ENCODE measurements at places on chromosomes 11 and 22.
A peak's percentile ranks its signal among the peaks of the same experiment; 100 is the strongest.

- no peak for DNase-seq
These were observed 10.9 kb downstream of the PDGFB start for GRCh38 chr22:39233710-39234471.

DNA sequence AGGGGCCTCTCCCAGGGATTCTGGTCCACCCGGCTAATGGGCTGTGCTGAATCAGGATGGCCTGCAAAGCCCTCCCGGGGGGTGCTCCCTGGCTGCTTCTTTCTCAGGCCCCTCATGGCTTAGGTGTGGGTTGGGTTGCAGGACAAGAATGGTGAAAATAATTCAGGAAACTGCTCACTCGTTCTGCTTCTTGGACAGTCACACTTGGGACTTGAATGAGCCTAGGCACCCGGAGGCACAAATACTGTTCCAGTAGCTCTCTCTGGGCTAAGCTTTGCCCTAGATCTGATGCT lies 83.2 kb downstream of the TRIM29 start:
- no peak for DNase-seq

DNA sequence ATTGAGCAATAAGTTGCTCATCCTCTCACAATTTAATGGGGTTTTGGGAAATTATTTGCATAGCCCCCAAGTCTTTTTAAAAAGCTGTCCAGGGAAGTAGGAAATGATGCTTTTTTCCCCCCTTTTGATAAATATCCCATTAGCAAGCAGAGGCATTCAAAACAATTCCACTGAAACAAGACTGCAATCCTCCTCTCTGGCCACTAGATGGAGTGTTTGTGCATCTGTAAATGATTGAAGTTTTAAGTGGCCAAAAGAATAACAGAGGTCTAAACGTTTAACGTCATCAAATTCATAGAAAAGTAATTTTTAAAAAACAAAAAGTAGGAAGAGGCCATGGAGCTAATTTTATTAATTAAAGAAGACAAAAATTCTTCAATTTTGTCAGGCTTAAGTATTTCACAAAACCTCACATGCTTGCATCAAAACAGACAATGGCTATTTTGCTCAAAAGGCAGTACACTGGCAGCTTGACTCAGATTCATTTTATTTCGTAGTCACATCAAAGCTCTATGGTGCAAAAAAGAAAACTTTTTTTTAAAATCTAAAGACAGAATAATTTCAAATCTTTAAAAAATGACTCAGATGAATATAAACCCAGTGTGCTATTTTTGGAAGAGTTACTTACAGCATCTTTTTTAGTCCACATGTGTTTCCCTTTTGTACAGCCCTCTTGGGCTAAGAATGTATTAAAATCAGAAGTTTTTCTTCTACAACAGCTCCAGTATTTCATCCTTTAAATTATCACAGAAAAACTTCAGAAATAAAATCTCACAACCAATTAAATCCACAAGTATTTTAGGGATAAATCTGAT lies 17.8 kb downstream of the CHORDC1 start:
- DNase-seq, result no peak

GRCh38 chr11:12285106-12285505 lies 92.3 kb upstream of the PARVA start:
- no peak for DNase-seq

DNA sequence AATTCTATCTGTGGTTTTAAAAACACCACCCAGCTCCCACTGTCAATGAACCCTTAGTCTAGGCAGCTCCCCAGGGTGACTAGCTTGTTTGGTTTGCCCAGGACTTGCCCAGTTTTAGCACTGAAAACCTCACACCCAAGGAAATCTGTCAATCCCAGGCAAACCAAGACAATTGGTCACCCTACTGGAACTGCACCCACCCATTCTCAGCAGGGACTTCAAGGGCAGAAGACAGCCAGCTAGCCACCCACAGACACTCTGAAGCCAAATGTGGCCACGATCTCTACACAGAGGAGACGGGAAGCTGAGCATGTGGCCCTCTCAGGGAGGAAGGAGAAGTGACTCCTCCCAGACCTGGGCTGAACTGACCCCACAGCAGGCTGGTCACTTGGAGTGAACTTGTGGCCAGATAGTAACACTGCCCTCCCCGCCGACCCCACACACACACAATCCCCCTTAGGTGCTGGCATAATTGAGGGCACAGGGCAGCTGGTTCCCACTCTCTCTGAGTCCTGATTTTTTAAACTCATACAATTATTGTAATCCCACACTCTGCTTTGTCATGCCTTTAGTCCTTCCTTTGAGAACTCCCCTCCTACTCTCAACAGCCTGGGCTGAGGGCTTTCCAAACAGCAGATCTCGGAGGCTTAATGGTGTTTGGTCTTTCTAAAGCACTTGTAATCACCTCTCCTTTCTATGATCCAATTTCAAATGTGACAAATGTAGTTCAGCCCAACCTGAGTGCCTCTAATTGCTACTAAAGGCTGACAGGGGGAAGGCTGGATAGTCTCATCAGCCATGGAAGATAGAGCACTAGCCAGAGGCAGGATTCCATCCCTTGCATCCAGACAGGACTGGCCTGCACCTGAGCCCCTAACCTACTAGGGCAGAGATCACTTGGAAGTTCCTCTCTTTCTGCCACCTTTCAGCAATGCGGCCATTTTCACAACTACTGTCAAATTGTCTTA lies 74.7 kb upstream of the DRD2 start:
- no peak for DNase-seq

DNA sequence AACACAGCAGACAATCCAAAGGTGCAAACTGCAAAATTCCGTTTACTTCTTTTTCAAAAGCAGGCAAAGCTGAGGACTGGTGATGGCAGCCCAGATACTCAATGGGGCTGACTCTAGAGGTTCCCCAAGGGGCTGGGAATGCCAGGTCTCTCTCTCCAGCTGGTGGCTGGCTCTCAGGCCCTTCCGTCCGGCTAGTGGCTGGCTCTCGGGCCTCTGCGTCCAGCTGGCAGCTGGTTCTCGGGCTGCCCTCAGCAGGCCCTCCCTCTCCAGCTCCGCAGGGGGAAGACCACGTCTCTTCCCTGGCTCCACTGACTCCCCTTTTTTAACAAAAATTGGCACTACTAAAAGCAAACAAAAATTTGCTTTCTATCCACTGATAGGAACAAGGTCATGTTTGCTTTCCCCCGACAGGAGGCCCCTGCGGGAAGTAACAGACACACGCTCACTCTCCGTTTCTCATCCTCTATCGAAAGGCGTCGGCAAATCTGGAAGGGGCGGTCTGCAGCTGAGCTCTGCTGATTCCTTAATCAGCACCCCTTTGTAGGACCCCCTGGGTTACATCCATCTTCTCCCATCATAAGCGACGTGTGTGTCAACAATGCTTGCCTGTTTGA lies 381.4 kb downstream of the BRD1 start:
- DNase-seq, result no peak

GRCh38 chr11:59614277-59615119 lies 1.1 kb downstream of the OSBP start:
- peak; percentile 0 for DNase-seq

- DNase-seq, result no peak
These were observed 18.7 kb downstream of the TMPRSS13 start for GRCh38 chr11:117910525-117910924.

GRCh38 chr11:47523490-47524225 lies 29.3 kb downstream of the CELF1 start:
- no peak for DNase-seq

- DNase-seq, result no peak
These were observed 52.3 kb downstream of the CSF2RB start for GRCh38 chr22:36965696-36966095.

DNA sequence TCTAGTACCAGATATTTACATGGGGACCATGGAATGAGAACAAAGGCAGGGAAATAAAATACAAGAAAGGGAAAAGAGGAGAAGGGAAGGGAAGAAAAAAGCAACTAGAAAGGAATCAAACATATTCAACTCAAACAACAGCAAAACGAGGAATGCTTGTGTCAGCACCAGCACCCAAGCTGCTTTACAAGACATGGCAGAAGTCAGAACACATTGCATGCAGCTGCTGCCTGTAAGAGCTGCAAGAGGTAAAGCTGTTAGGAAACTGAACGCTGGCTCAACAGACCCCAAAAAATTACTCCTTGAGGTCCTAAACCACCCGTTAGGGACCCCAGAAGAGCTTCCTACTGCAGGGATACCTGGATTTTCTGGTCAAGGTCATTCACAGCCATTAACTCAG lies 296.9 kb downstream of the OPCML start:
- DNase-seq, result no peak

GRCh38 chr11:45294499-45294898 lies 8.4 kb upstream of the SYT13 start:
- no peak for DNase-seq

DNA sequence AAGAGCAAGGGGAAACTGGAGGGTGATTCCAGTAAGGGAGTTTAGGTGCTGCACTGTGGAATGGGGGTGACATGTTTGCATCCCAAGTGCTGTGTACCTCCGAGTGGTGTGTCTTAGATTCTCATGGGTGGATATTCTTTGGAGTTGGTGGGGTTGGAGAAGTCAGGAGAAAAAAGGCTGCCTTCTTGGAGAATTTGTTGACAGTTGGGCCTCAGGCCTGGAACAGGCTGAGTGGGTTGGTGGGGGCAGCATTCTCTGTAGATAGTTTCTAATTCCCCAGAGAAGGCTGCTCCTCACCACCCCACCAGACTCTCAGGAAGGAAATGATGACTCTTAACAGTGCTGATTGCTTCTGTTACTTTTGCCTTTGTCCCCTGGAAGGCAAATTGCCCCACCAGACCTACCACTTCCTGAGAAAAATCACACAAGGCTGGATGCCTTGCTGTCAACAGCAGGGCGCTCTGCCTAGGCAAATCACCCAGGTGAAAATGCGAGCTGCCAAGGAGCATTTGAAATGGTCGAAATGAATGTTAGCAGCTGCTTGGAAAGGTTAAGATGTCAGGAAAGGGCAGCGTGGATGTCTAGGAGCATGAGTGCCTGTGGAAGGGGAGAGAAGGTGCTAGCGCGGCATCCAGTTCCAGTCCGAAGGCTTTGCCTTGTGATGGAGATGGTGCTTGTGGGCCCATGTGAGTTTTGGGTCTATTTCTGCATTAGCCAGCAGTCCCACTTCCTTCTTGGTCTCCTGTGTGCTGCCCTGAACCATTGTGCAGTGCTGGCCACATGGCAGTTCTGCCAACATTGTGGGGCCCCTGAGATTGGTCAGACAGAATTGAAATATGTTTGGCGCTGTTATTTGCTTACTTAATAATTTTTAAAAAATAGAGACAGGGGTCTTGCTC lies 29.7 kb upstream of the SORL1-AS1 start:
- DNase-seq, result peak; percentile 46

GRCh38 chr22:28981818-28982499 lies 79.7 kb downstream of the C22orf31 start:
- no peak for DNase-seq

- DNase-seq, result peak; percentile 6
These were observed 81.9 kb upstream of the CRTAM start for GRCh38 chr11:122756417-122756816.

DNA sequence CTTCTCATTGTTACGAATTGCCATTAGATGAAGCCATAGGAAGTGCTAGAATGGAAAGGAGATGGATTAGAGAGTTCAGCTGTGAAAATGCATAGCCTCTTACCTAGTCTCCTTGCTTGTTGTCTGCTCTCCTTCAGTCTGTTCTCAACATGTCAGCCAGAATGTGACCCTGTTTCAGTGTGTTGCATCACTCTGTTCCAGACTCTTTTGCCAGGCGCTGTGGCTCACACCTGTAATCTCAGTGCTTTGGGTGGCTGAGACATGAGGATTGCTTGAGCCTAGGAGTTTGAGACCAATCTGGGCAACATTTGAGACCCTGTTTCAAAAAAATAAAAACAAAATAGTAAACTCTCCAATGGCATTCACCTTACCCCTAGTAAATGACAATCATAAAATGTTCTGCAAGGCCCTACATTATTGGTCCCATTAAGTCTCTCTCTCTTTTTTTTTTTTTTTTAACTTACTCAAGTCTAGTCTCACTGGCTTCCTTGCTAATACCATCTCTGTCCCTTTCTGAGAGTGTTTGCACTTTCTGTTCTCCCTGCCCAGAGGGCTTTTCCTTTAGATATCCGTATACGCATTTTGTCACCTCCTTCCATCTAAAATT lies 39.4 kb downstream of the CYP2R1 start:
- DNase-seq, result no peak

GRCh38 chr11:45361551-45361950 lies 75.4 kb upstream of the SYT13 start:
- no peak for DNase-seq

DNA sequence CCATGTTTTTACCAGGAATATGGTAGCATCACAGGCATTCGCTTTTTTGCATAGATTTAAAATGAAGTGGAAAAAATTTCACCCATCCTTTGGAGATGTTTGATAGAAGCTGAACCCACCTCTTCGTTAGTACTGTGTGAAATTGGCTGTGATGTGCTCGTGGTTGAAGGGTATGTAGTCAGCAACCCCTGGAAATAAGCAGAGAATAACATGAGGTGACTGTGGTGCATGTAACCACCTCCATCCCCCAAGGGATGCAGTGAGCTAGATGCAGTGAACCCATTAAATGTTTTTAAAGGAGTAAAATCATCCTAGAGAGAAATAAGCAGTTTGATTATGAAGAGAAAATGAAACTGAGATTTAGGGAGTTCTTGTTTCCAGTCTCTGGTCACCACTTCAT lies 15.9 kb downstream of the CBLIF start:
- DNase-seq, result no peak

- no peak for DNase-seq
These were observed 2.5 kb downstream of the OR8D1 start for GRCh38 chr11:124311269-124311668.

- DNase-seq, result no peak
These were observed 461.6 kb downstream of the BUD13 start for GRCh38 chr11:116311206-116311605.

- DNase-seq, result no peak
These were observed 47.8 kb downstream of the TEAD1 start for GRCh38 chr11:12721816-12722604.

GRCh38 chr11:70570693-70571395 lies 172.5 kb downstream of the CTTN start:
- DNase-seq, result no peak

GRCh38 chr11:73186294-73186850 lies 31.7 kb upstream of the P2RY2 start:
- DNase-seq, result no peak

- no peak for DNase-seq
These were observed 15.7 kb downstream of the DTX4 start for GRCh38 chr11:59187587-59187986.
